ENCODE measurements at places on chromosomes 12 and 14.

DNA sequence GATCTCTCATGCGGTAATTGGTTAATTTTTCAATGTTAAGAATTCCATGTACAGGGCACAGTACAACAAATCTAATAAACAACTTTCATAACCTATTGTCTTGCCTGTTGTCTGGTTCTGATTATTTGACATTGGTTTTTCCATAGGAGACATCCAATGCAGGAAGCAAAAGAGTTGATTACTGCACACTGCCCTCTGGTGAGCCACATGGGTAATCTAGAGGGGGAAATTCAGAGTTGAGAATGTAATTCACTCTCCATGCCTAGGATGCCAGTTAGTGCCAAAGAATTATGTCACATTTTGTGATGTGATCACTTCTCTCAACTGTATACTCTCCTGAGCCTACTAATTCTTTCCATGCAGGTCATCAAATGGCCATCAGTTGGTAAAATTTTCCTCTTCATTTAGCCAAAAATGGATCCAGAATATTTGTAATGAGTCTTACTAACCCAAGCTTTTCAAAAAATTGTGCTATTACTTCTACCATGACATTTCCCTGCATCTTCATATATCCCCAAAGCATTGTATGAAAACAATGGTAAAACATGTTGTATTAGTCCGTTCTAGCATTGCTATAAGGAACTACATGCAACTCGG lies 17.7 kb upstream of the CCDC91 start:
- DNase-seq, result peak; percentile 81

GRCh38 chr12:75982979-75983660 lies 48.5 kb downstream of the PHLDA1 start:
- no peak for DNase-seq

DNA sequence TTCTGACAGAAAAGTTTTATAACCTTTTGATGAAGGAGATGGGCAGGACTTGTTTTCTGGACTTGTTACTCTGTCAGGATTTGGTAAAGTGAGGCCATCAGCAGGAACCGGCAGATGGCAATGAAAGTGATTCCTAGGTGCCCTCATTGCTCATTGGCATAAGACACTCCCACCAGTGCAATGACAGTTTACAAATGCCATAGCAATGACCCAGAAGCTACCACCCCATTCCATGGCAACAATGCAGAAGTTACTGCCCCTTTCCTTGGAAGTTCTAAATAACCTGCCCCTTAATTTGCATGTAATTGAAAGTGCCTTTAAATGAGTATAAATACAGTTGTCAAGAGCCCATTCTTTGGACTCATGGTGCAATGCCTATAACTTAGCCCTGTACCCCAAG lies 222.6 kb downstream of the CEP128 start:
- no peak for DNase-seq

- peak; percentile 20 for DNase-seq
Measured at GRCh38 chr12:98750511-98750910, 105.4 kb downstream of the APAF1 start.

DNA sequence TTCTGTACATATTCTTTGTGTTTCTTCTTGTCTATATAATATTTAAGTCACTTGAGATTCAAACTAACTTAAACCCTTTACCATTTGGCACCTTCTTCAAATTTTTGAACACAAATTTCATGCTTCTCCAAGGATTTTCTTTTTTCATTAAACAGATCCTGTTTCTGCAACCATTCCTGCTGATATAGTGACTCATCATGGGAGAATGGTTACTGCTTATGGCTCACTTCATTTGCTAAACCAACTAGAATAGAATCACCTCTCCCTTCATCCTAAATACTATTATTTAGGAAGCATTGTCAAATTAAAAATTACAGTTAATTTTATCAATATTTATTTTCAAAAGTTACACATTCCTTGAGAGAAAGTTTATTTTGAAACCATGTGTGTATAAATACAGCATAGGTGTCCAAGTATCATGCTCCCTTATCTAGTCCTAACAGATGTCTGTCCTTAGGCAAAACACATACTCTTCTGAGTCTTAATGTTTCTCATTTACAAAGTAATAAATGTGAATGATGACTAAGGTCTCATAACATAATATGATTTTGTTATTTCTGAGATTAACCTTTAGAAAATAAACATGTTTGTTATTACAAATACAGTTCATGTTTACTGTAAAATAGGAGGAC lies 40.7 kb downstream of the PLCZ1 start:
- peak; percentile 69 for DNase-seq

DNA sequence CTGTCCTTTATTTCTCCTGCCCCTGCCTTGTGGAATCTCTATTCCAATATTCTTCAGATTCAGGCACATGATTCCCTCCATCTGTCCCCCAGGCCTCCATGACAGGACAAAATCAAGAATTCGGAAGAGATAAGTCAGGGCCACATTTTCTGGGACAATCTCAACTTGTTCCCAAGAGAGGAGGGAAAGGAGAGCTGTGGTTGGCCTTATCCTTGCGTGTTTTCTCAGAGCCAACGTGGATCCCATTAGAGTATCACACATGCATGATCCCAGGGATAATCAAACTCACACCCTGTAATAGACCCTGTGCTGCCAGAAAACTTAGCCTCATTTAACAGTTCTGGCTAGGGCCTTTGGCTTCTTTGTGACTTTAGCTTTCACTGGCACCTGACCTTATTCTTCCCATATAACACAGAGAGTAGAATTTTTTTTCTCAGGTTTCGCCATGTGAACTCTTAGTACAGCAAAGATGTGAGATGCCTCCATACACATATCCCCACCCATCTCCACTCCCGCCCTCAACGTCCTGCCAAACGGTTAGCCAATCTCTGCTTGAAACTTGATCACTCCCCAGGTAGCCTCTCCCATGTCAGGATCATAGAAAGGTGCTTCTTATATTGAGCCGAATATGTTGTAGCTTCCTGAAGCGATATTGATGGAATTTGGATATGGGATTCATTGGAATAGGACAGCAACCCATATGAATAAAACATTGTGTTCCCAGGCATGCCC lies 6.7 kb upstream of the KRT1 start:
- no peak for DNase-seq

Measured in choroid plexus epithelial cell (primary cell).